ENCODE measurements at places on chromosomes 11 and 22.

- H3K27ac ChIP-seq = no peak overlapping the region
- H3K4me1 ChIP-seq = no peaks in the 10 kb centered on the region
- ATAC-seq = no peak
These were observed 10.3 kb upstream of the CCDC86 start for GRCh38 chr11:60831501-60832079.

GRCh38 chr11:96228473-96228891, 114.5 kb downstream of the MAML2 start:
- no peaks in the 10 kb centered on the region for H3K36me3 ChIP-seq
- no peak overlapping the region for H3K4me3 ChIP-seq
- H3K27ac ChIP-seq = peak overlapping the region; percentile 56
- no peaks in the 10 kb centered on the region for H3K27me3 ChIP-seq

DNA sequence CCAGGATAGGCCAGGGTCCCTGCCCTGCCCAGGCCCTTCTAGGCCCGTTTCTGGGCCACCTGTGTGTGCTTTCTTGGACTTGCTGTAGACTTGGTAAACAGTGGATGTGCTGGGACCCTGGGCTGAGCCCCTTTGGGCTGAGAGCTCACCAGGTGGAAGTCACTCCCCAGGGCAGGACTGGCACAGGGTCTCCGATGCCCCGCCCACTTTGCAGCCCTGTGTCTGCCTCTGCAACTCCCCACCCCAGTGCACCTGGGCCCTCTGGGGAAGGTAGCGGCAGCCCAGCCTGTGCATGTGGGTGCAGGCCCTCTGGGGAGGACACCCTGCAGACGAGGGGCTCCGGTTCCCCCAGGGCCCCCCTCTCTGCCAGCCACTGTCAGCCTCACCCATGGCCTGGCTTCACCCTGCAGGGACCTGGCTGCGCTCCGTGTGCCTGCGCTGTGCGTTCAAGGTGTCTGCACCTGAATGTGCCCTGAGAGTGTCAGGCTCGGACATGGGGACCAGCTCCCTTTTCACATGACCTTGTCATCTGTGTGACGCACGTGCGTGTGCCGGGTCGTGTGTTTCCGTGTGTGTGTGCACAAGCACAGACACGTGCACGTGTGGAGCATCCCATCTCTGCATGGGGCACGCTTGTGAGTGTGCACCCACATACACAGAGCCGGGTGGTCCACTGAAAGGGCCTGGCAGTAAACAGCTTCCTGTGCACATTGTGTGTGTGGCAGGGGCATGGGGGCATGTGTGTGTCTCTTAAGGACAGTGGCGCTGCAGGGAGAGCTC, 118.5 kb downstream of the KCNQ1OT1 start:
- no peaks in the 10 kb centered on the region for H3K4me1 ChIP-seq
- H3K4me3 ChIP-seq = no peak overlapping the region
- no peaks in the 10 kb centered on the region for H3K36me3 ChIP-seq
- no peak for ATAC-seq

- no peaks in the 10 kb centered on the region for H3K4me1 ChIP-seq
- no peak overlapping the region for H3K27ac ChIP-seq
- no peak for ATAC-seq
These were observed 12.6 kb downstream of the RAB36 start for GRCh38 chr22:23157560-23158515.

GRCh38 chr11:67667490-67668191, 6.8 kb downstream of the ALDH3B2 start:
- peaks cover 19% of the 10 kb centered on the region for H3K27me3 ChIP-seq
- H3K36me3 ChIP-seq = no peaks in the 10 kb centered on the region
- no peak overlapping the region for H3K4me3 ChIP-seq
- no peaks in the 10 kb centered on the region for H3K4me1 ChIP-seq
- no peak for ATAC-seq
- no peak overlapping the region for H3K27ac ChIP-seq

- H3K27me3 ChIP-seq = peaks cover 76% of the 10 kb centered on the region
- H3K27ac ChIP-seq = no peak overlapping the region
- no peaks in the 10 kb centered on the region for H3K36me3 ChIP-seq
- ATAC-seq = no peak
- H3K4me1 ChIP-seq = no peaks in the 10 kb centered on the region
These were observed 20.0 kb downstream of the FAM83F start for GRCh38 chr22:40014667-40015248.

GRCh38 chr11:125583496-125583895, 9.2 kb upstream of the STT3A start:
- no peaks in the 10 kb centered on the region for H3K27me3 ChIP-seq
- H3K4me1 ChIP-seq = no peaks in the 10 kb centered on the region
- no peak for ATAC-seq
- no peak overlapping the region for H3K4me3 ChIP-seq
- no peak overlapping the region for H3K27ac ChIP-seq
- H3K36me3 ChIP-seq = no peaks in the 10 kb centered on the region

DNA sequence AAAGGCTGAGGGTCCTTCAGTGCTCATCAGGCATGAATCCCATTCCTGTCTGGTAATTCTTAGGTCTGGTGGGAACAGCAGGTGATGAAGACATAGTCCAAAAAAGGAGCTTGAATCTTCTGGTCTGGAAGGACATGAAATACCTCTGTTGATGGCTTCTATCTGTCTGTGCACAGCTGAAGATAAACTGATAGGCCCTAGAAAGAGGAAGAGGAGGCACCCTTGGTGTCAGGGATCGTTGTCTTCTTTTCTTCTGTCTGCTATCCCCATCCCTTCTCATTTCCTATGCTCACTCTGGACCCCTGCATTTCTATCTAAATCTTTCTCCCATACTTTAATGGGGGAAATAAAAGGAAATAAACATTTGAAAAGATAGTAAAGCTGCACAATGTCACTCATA, 9.4 kb downstream of the AGBL2 start:
- no peaks in the 10 kb centered on the region for H3K4me1 ChIP-seq
- no peak for ATAC-seq
- no peaks in the 10 kb centered on the region for H3K36me3 ChIP-seq
- no peaks in the 10 kb centered on the region for H3K27me3 ChIP-seq

DNA sequence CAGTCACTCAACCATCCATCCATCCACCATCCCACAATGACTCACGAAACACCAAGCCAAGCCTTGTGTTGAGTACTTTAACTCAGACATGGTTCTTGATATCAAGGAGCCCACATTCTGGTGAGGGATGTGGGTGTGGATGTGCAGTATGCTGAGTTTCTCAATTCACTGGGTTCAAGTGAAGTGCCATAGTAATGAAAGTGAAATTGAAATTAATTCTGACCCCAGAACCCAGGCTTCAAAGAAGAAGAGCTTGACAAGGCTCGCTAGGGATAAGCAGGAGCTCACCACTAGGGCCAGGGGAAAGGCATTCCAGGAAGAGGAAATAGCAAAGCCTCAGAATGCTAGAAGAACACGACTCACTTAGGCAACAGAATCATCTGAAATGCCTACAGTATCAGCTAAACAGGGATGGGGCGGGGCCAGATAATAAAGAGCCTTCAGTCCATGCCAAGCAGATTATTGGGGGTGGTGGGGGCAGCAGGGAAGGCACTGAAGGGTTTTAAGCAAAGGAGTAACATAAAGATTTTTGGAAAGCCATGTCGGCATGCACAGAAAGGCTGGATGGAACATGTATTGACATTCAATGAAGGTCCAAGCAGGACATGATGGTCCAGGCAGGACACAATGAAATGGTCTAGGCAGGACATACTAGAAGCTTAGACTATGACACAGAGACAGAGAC, 37.2 kb downstream of the RTL6 start:
- ATAC-seq = no peak
- no peaks in the 10 kb centered on the region for H3K36me3 ChIP-seq
- H3K4me3 ChIP-seq = no peak overlapping the region
- no peaks in the 10 kb centered on the region for H3K27me3 ChIP-seq
- no peak overlapping the region for H3K27ac ChIP-seq

GRCh38 chr11:114073828-114074381, 14.4 kb downstream of the ZBTB16 start:
- no peak for ATAC-seq
- H3K4me1 ChIP-seq = peaks cover 79% of the 10 kb centered on the region
- H3K36me3 ChIP-seq = no peaks in the 10 kb centered on the region
- peak overlapping the region; percentile 66 for H3K27ac ChIP-seq
- H3K27me3 ChIP-seq = no peaks in the 10 kb centered on the region
